ENCODE measurements at places on chromosomes 2 and 18.

GRCh38 chr2:45570671-45571334, 40.3 kb downstream of the SRBD1 start:
- DNase-seq = no peak

DNA sequence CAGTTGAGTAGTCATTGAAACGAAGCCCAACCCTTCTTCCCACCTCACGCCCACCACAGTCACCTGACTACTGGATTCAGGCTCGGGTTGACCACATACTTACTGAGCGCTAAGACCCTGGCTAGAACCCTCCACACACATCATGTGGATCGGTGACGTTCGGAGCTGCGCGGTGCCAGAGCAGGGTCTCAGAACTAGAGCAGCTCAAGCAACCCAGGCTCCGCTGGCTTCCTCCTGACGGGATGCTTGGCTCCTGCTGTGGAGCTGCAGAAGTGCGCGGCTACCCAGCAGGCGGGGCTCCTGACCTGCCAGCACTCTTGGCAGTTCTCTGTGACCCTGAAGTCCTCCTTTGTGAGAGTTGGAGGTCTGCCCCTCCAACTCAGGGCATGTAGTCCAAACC, 90.6 kb upstream of the MBOAT2 start:
- no peak for DNase-seq

- no peak for DNase-seq
Measured at GRCh38 chr2:289362-290089, 1.6 kb upstream of the ALKAL2 start.

DNA sequence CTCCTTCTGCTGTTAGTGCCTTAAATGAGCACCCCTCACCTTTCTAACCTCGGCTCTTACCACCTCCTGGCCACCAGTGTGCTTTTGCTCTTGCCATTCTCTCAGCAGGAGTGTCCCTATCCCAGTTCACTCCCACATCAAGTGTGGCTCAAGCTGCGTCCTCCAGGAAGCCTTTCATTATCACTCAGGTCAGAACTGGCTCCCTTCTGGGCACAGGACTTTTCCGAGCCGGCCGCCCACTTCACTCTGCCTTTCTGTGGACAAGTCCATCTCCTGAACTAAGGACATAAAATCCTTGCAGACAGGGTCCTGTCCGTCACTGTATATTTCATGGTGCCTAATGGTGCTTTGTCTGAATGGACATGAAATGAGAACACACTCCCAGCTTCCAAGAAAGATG, 15.6 kb downstream of the TMEM127 start:
- no peak for DNase-seq

- DNase-seq = no peak
Measured at GRCh38 chr2:75003773-75004172, 45.3 kb downstream of the POLE4 start.

Data from hepatic stellate cell (primary cell).